ENCODE measurements at places on chromosomes 4 and X. TPM values are rescaled to one million over a fixed set of nuclear protein-coding genes. Genes with fewer than 3 reads are reported as not detected.

The EFHC2 gene
- total RNA-seq = not detected

The TMEM144 gene
- not detected for total RNA-seq

- peak; percentile 37 for DNase-seq
Measured at GRCh38 chr4:4689694-4690440, 148.0 kb upstream of the STX18 start.

DNA sequence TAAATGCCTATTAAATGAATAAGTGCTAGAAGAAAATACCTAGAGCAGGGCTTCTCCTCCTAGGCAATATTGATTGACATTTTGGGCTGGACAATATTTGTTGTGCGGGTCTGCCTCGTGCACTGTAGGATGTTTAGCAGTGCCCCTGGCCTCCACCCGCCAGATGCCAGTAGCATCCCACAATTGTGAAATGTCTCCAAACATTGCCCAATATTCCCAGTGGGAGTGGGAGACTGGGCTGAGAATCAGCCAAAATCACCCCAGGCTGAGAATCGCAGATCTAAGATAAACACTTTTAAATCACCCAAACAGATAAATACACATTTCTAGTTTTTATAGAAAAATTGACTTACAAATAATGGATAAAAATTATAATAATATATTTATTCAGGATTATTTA, 916.2 kb upstream of the LCORL start:
- DNase-seq = no peak

- DNase-seq = no peak
Measured at GRCh38 chr4:153594210-153594609, 89.9 kb upstream of the TLR2 start.

The DGKK gene
- not detected for total RNA-seq

The ASMTL gene
- total RNA-seq = 12.3 TPM
